ENCODE measurements at places on chromosomes 1 and 21.

DNA sequence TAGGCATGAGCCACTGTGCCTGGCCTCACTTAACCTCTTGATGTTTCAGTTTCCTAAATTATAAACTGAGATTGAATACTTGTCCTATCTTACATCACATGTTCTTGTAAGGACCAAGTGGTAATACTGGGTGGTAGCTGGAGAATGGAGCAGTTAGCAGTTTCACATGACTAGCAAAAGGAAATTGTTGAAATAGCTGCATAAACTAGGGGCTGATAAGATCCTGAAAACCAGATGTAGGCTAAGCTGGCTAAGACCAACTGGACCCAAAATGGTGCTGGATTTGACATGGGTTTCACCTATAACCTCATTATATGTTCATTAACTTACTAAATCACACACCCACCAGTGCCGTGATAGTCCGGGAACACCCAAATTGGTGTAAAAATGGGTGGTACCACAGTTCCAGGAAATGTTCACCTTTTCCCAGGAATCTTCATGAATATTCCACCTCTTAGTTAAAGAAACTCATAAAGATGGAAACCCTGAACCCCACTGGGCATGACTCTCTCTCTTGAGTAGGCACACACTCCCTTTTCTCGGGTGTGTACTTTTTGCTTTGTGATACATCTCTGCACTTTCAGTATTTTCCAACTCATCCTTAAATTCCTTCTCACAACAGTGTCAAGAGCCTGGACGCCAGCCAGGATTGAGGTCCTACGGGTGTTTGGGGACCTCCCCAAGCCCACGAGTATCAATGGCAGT lies at the start of gene PAPPA2:
Gene PAPPA2 (plus strand): TSS at position 502 of the 705 bp plus-strand sequence. CDS start 93,148 bp downstream, outside the sequence.
- DNase-seq, result no peak

DNA sequence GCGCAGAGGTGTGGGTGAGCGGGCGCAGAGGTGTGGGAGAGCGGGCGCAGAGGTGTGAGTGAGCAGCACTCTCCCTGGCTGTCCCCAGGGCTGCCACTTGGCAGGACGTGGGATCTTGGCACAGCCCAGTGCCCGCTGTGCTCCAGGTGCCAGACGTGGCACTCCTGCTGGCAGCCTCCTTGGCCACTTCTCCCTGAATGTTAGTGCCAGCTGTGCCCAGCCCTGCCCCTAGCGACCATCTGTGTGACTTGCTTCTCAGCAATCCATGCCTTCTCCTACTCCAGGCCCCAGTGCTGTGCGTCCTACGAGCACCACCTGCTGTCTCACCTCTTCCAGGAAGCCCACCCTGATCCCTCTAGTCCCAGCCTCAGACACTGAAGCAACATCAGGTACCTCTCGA lies 30.5 kb downstream of the KRTAP10-1 start:
- no peak for DNase-seq

GRCh38 chr1:203136409-203137042 lies 9.0 kb downstream of the ADORA1 start:
- no peak for DNase-seq

DNA sequence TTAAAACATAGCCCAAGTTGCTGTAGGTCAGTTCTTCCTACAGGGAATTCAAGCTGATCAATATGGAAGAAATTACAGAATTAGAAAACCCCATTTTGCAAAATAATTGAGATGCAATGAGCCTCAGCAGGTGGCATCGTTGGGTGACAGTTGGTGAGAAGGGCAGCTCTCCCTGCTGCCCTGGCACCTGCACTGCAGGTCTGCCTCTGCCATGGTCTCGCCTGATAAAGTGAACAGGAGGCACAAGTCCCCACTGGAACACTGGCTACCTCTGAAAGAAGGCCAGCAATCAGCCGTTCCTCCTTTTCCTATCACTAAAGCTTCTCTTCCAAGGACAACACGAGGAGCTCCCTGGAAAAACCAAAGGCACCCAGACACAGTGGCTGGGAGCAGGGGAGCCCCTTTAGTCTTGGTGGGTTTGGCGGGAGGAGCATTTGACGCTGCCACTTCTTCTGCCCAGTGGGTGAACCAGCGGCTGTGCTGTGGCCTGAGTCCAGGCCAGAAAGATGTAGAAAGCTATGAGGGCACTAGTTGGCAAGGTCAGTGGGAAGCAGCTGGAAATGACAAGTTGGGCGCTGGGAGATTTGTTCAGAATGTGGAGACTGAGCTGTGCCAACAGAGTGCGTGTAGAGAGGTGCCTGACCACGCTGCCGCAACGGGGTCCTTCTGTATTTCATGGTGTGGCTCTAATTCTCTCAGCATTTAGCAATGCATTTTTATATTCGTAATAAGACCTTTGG lies 93.1 kb downstream of the RIPK4 start:
- no peak for DNase-seq

- no peak for DNase-seq
Measured at GRCh38 chr1:153393926-153394325, 3.1 kb upstream of the S100A8 start.

DNA sequence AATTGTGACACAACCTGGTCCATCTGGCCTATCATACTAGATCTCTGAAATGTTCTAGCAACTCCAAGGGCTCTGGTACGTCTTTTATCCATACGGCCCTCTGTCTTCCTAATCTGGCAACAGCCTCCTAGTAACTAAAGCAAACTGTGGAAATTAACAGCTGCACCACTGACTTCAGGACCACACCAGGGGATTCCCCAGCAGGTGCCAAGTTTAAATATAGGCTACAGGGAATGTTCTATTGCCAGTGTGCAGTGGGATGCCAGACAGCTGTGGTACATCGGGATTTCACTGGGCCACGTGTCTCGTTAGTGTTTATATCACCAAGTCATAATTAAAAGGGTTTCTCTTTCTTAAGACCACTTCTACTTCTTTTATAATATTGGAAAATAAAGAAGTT lies 94.3 kb downstream of the RGS2 start:
- no peak for DNase-seq

GRCh38 chr1:28032281-28032680 lies 56.1 kb downstream of the EYA3 start:
- no peak for DNase-seq

GRCh38 chr1:224779536-224779935 lies 149.9 kb upstream of the DNAH14 start:
- DNase-seq, result no peak

- DNase-seq, result no peak
Measured at GRCh38 chr1:222081859-222082258, 340.0 kb upstream of the DUSP10 start.

- DNase-seq, result peak; percentile 66
Measured at GRCh38 chr1:112718691-112719418, 3.7 kb upstream of the PPM1J start.
